ENCODE measurements at places on chromosomes 16 and 17.

DNA sequence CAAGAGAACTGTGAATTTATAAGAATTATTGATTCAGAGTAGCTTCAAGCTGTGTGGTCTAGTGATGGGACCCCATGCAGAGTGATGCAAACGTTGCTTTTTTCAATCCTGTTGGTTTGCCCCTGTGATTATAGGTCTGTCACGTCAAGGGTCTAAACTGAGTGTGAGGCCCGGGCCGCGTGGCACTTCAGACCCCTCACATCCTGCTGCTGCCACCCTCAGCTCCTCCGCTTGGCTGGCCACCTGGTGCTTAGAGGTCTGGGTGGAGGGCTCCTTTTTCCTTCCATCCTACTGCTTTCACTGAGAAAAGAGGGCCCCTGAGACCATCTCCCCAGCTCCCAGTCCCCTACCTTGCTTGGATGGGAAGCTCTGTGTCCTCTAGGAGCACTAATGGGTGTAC is 12.0 kb downstream of the MYL4 start:
- DNase-seq = no peak

DNA sequence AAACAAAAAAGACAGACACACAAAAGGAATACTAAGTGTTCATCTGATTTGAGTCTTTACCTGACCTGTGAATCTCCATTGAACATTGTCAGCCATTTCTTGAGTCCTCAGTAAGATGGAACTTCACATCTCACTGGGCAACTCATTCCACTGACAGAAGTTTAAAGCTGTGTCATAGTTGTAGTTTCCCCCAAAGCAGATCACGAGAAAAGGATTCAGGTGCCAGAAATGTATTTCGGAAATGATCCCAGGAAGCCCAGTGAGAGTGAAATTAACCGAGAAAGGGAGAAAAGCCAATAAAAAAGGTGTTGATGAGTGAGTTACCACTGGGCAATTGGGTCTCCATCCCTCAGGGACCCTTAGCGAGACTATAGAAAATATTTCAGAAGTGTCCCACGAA is 6.5 kb downstream of the CHD9 start:
- DNase-seq = no peak

DNA sequence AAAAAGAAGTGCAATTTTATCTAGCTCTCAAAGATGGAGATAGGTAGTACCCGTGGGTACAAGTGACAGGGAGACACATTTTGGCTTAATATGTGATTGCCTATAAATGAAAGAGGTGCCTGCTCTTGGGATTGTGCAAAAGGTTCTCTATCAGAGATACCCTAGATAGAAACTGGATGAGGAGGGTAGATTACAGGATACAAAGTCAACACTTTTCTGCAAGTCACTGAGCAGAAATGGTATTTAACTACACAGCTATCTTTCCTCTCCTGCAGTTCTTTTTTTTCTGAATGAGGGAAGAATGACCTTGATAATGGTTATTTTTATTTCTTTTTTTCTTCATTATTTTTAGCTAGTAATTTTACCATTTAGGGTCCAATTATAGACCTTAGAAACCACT is 67.6 kb downstream of the MMD start:
- no peak for DNase-seq

DNA sequence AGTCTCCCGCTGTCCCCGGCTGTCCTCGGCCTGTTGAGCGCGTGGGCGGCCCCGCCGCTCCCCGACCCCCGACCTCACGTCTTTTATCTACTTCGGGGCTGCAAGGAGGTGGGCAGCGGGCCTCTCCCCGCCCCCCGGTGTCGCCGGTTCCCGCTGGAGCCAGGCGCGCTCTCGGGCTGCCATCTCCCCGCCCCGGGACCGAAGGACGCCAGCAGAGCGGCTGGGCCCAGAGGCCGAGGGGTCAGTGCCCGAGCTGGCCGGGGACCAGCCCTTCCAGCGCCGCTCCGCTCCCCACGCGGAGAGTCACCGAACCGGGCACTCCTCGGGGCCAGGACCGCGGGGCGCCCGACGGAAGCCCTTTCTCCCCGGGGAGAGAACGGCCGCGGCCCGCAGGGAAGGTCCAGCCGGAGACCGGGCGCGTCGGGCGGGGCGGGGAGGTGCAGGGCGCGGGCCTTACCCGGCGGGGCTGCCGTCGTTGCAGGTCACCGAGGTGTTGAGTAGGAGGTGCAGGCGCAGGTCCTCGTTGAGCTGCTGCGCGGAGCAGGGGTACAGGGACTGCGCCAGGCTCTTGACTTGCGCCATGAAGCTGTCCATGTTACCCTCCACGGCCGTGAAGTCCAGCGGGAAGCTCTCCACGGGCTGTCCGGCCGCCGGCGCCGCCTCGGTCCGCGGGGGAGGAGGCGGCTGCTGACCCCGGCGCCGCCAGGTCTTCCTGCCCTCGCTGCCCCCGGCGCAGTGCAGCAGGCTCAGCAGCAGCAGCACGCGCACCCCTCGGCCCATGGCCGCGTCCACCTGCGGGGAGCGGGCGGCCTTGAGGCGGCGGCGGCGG is 643 bp downstream of the NOTUM start:
- DNase-seq = no peak

DNA sequence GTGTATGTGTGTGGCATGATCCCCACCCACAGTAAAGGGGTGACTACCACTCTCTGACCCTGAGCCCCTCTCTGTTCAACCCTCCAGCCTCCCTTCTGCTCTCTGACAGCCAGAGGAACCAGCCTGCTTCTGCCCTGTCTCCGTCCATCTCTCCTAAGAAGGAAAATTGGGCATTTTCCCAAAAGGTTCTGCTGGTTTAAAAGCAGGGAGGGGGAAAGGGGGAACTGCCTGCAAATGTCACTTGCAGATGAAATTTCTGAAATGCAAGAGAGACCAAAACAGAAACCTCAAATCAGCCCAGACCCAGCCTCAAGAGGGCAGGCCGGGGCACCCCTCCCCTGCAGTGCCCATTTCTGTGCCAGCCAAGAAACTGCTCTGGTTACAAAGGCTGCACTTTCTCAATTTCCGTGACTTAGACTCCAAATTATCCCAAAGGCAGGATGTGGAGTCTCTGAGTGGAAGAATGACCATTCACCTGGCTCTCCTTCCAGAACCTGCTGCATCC is 197.9 kb downstream of the RBFOX3 start:
- no peak for DNase-seq

GRCh38 chr16:77613095-77613494 is 109.2 kb upstream of the NUDT7 start:
- no peak for DNase-seq

DNA sequence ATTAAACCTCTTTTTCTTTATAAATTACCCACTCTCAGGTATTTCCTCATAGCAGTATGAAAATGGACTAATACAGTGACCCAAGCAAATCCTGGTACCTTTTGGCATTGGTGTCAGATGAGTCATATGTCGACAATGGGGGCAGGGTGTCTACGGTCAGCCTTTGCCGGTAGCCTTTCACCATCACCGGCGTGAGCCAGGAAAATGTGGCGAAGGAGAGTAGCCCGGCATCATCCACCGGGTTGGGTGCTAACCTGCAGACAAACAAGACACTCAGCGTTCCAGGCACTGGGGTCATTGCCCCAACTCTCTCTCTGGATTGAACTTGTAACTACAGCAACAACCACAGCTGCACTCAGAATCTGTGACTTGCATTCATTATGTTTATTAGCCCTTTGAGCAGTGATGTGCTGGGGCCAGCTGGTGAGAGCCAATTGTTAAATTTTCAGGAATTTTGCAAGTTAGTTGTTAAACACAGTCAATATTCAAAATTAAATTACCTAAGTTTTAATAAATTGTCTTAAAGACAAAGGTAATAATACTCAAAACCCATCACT is 11.9 kb downstream of the ABCC12 start:
- DNase-seq = no peak

Data from T-helper 22 cell (primary cell).